ENCODE measurements at places on chromosomes 1 and 21. TPM values are rescaled to one million over a fixed set of nuclear protein-coding genes. Genes with fewer than 3 reads are reported as not detected.
A peak's percentile ranks its signal among the peaks of the same experiment; 100 is the strongest.

GRCh38 chr1:220278991-220279390 lies 6.7 kb upstream of the RAB3GAP2 start:
- no peaks in the 10 kb centered on the region for H3K4me1 ChIP-seq
- H3K4me3 ChIP-seq, result no peak overlapping the region
- no peak for DNase-seq
- no peaks in the 10 kb centered on the region for H3K36me3 ChIP-seq

- no peak overlapping the region for H3K27ac ChIP-seq
- DNase-seq, result no peak
- H3K36me3 ChIP-seq, result no peaks in the 10 kb centered on the region
- H3K4me3 ChIP-seq, result no peak overlapping the region
These were observed 37.1 kb upstream of the TRIM67 start for GRCh38 chr1:231124746-231125145.

GRCh38 chr1:5701642-5702041 lies 290.6 kb downstream of the NPHP4 start:
- no peak overlapping the region for H3K4me3 ChIP-seq
- no peak for DNase-seq
- H3K4me1 ChIP-seq, result no peaks in the 10 kb centered on the region

DNA sequence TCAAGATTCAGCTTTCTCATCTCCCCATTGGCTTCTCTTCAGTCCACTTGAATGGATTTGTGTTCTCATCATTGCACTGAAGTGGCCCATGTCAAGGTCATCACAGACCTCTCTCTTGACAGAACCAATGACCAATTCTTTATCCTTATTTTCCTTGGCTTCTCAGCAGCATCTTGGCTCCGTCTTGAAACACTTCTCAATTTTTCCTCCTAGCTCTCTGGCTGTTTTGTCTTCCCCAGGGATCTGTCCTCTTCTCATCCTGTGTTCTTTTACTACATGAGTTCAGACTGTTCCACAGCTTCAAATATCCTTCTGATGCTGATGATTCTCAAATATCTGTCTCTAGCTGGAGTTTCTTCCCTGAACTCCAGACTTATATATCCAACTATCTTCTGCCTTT lies 78.6 kb downstream of the COLGALT2 start:
- H3K36me3 ChIP-seq, result no peaks in the 10 kb centered on the region
- DNase-seq, result no peak
- no peaks in the 10 kb centered on the region for H3K27me3 ChIP-seq
- H3K27ac ChIP-seq, result no peak overlapping the region
- no peak overlapping the region for H3K4me3 ChIP-seq

DNA sequence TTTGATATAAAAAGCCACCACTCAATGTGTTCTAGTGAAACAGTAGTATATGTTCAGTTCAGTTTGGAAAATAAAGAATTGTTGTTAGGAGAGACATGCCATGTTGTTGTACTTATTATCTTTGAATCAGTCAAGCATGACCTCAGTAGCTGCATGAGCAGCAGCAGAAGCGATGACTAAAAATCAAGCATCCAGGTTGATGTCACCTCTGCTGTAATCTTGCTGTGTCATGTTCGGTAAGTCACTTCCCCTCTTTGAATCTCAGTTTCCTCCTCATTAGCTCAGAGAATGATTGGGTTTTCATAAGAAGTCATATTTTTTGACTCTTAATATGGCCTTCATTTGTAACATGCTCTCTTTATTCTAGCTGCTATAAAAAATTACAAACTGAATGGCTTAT lies 428.4 kb upstream of the B3GALT2 start:
- DNase-seq, result no peak
- H3K36me3 ChIP-seq, result no peaks in the 10 kb centered on the region
- H3K27me3 ChIP-seq, result no peaks in the 10 kb centered on the region
- no peak overlapping the region for H3K4me3 ChIP-seq
- no peaks in the 10 kb centered on the region for H3K4me1 ChIP-seq

GRCh38 chr1:68811806-68812205 lies 314.9 kb upstream of the DEPDC1 start:
- no peaks in the 10 kb centered on the region for H3K4me1 ChIP-seq
- H3K27me3 ChIP-seq, result no peaks in the 10 kb centered on the region
- H3K36me3 ChIP-seq, result no peaks in the 10 kb centered on the region

DNA sequence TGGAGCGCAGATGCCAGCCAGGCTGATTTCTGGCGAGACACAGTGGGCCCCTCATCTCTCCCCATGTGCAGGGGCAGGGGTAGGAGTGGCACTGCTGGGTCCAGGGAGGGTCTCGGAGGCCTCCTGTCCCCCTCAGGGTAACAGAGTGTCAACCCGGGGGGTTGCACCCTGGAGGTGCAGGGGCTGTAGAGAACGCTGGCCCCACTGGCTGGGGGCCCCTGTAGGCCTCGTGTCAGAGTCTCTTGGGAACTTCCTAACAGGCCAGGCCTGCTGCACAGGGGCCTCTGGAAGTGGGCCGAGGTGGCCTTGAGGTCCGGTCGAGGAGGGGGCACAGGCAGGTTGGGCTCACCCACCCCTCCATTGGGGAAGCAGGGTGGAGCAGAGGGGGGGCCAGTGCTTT lies 38.9 kb upstream of the AJAP1 start:
- H3K4me3 ChIP-seq, result no peak overlapping the region
- H3K27me3 ChIP-seq, result no peaks in the 10 kb centered on the region
- no peaks in the 10 kb centered on the region for H3K36me3 ChIP-seq
- no peak for DNase-seq

DNA sequence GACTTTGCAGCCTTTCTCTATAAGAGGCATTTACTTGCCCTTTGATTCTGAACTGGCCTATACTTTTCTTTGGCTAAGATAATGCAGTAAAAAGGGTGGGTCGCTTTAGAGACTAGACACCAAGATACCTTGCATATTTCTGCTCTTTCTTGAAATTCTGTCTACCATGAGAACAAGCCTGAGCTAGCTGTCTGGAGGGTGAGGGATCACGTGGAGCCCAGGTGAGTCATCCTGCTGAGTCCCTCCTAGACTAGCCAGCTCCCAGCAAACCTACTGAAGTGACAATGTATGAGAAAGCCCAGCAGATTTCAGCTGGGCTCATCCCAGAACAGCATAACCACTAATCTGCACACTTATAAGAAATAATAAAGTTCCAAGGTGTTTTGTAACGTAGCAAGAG lies 408.0 kb upstream of the KAZN start:
- no peak overlapping the region for H3K27ac ChIP-seq
- no peaks in the 10 kb centered on the region for H3K27me3 ChIP-seq
- H3K4me1 ChIP-seq, result no peaks in the 10 kb centered on the region
- DNase-seq, result no peak

DNA sequence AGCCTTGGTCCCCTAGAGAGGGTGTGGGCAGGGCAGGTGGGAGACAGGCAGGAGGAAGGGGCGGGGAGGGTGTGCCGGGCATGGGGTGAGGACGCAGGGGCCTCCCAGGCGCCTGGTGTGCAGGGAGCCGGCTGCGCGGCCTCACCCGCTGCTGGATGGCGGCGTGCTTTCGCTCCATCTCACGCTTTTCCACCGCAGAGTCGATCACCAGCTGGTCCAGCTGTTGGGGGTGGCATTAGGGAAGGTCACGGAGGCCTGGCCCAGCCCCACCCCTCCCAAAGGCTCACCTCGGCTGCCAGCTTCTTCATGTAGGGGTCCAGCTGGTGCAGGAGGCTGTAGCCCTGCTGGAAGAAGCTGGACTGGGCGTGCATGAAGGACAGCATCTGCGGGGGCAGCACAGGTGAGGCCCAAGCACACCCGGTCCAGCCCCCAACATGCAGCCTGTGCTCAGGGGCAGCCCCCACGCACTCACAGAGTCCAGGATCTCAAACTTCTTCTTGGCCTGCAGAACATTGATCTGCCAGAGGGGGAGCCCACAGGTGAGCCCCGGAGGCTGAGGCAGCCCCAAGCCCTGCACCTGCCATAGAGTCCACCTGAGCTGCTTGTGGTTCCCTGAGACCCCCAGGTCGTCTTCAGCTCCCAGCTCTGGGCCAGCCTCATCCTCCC lies 7.9 kb downstream of the ACAP3 start:
- no peaks in the 10 kb centered on the region for H3K27me3 ChIP-seq
- DNase-seq, result peak; percentile 48
- peaks cover 17% of the 10 kb centered on the region for H3K36me3 ChIP-seq
- H3K4me3 ChIP-seq, result no peak overlapping the region
- H3K4me1 ChIP-seq, result no peaks in the 10 kb centered on the region
- H3K27ac ChIP-seq, result no peak overlapping the region

- DNase-seq, result no peak
- H3K36me3 ChIP-seq, result no peaks in the 10 kb centered on the region
- peak overlapping the region; percentile 75 for H3K27ac ChIP-seq
- H3K4me3 ChIP-seq, result no peak overlapping the region
- H3K27me3 ChIP-seq, result no peaks in the 10 kb centered on the region
These were observed 90.7 kb downstream of the RPE65 start for GRCh38 chr1:68359045-68359444.

DNA sequence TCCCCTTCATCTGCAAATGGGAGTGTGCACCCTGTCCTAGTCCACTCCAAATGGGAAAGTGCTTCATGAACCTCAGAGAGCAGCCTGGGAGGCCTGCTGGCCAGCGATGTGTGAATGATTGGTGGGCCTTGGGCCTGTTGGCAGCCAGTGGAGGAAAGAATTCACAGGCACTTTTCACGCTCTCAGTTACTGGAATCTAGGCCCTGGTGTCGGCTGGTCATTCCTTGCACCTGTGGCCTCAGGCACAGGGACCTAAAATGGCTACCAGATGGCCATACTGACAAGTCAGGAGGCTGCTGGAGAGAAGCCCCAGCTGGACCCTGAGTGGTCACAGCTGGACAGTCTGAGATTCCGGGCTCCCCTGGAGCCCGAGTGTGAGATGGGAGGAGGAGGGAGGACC lies 18.4 kb upstream of the EDN2 start:
- no peak for DNase-seq
- peaks cover 52% of the 10 kb centered on the region for H3K4me1 ChIP-seq
- H3K27ac ChIP-seq, result no peak overlapping the region
- no peak overlapping the region for H3K4me3 ChIP-seq
- no peaks in the 10 kb centered on the region for H3K27me3 ChIP-seq

- H3K4me1 ChIP-seq, result peaks cover 41% of the 10 kb centered on the region
- no peak overlapping the region for H3K4me3 ChIP-seq
- no peaks in the 10 kb centered on the region for H3K36me3 ChIP-seq
- no peak overlapping the region for H3K27ac ChIP-seq
- no peaks in the 10 kb centered on the region for H3K27me3 ChIP-seq
- no peak for DNase-seq
These were observed 48.0 kb upstream of the NEK7 start for GRCh38 chr1:198108636-198109370.

- no peaks in the 10 kb centered on the region for H3K4me1 ChIP-seq
- no peak for DNase-seq
- no peak overlapping the region for H3K4me3 ChIP-seq
- H3K27me3 ChIP-seq, result peaks cover 28% of the 10 kb centered on the region
- H3K27ac ChIP-seq, result no peak overlapping the region
These were observed 210.4 kb downstream of the HIVEP3 start for GRCh38 chr1:41708332-41708731.

- no peak for DNase-seq
- H3K27ac ChIP-seq, result no peak overlapping the region
These were observed 7.1 kb upstream of the PLEKHM2 start for GRCh38 chr1:15676688-15677661.

DNA sequence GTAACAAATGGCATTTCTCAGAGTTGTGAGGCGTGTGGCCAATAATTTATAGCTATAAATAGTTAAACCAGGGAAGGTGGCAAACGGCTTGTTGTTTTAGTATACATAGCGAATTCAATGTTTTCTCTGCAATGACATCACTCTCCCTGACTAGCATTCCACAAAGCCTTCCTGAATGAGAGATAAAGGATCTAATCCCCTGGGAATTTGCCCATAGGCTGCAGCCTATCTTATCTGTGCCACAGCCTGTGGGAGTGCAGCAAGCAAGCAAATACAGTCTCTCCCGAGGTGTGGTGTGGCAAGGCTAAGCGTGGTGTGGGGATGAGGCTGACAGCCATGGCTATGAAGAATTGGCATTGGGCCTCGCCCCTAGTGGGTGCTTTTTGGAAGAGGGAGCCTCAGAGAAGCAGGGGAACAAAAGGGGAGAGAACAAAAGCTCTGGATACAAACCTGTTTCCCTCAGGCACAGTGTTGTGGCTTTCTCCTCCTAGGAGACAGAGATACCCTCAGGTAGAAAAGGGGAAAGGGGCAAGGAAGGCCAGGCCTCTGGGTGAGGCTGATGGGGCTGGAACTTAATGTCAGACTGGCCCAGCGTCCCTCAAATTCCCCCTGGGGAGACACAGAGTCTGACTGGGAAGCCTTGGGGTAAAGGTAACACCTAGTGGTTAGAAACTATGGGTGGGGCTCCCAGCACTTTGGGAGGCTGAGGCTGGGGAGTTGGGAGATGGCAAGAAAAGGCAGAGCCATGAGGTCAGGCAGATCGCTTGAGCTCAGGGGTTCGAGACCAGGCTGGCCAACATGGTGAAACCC lies 8.9 kb downstream of the TAGLN2 start:
- peak overlapping the region; percentile 61 for H3K27ac ChIP-seq
- H3K27me3 ChIP-seq, result no peaks in the 10 kb centered on the region
- DNase-seq, result peak; percentile 50
- peaks cover 70% of the 10 kb centered on the region for H3K36me3 ChIP-seq
- peaks cover 84% of the 10 kb centered on the region for H3K4me1 ChIP-seq

GRCh38 chr21:46066591-46067331 lies 31.2 kb upstream of the COL6A2 start:
- peaks cover 8% of the 10 kb centered on the region for H3K4me1 ChIP-seq
- DNase-seq, result no peak
- H3K36me3 ChIP-seq, result no peaks in the 10 kb centered on the region
- H3K27ac ChIP-seq, result no peak overlapping the region

DNA sequence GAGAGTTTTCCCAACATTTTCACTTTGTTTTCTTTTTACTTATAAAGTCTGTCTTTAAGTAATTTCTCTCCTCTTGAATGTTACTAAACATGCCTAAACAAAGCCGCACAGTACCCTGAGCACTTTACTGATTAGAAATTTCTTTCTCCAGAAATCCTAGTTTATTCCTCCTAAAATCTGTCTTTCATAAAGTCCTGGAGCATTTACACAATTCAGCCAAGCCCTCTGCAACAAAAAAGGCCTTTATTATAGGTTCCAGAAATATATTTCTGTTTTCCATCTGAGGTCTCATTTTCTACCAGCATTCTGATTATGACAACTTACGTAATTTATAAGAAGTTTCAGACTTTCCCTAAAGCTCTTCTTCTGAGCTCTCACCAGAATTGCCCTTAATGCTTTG lies 549.5 kb upstream of the OLFM3 start:
- no peaks in the 10 kb centered on the region for H3K27me3 ChIP-seq
- H3K4me1 ChIP-seq, result no peaks in the 10 kb centered on the region
- H3K27ac ChIP-seq, result no peak overlapping the region

Gene ESPN
- total RNA-seq, result 2.2 TPM

Gene PTAFR
- total RNA-seq, result 2.5 TPM

Gene PTP4A2
- total RNA-seq, result 337 TPM

Gene GLMN
- 15.3 TPM for total RNA-seq

Gene DENND2C
- total RNA-seq, result 1.2 TPM

Gene FAM131C
- 0.93 TPM for total RNA-seq

Gene PODN
- total RNA-seq, result not detected

Gene HTR6
- total RNA-seq, result not detected

Gene ABCG1
- total RNA-seq, result 0.19 TPM

Gene TRIM58
- total RNA-seq, result not detected

Data from Calu3 (cell line).